RPMI7951 (cell line): ENCODE measurements at places on chromosomes 2 and 18. TPM values are rescaled to one million over a fixed set of nuclear protein-coding genes. Genes with fewer than 3 reads are reported as not detected.

Gene MBP
- 9.5 and 15.6 TPM in 2 replicates for total RNA-seq

Gene SLC19A3
- not detected in 2 replicates for total RNA-seq

- no peak for DNase-seq
Measured at GRCh38 chr18:35467624-35468016, 30.1 kb downstream of the INO80C start.

GRCh38 chr2:48714245-48714644 lies 41.3 kb downstream of the LHCGR start:
- no peak for DNase-seq

GRCh38 chr2:10835052-10835970 lies 22.7 kb upstream of the PDIA6 start:
- DNase-seq, result peak; percentile 40

DNA sequence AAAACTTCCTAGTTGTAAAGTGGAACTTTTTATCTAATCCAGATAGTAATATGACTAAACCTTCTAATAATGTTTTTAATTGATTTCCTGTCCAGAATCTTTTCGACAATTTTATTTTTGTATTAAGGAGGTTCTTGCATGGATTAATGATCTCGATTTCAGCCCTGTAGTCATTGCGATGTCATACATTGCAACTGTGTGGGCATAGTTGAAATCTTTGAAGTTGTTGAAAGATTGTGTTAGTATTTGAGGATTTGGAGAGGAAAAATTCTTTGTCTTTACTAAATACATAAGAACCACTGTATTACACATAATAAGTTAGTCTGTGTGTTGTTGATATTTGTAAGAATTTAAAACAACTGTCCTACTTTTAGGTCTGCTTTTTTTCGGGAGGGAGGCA lies 31.1 kb downstream of the ACSL3 start:
- no peak for DNase-seq

- DNase-seq, result no peak
Measured at GRCh38 chr2:16406496-16407289, 258.9 kb downstream of the CYRIA start.
